ENCODE measurements at places on chromosomes 2 and 18. TPM values are rescaled to one million over a fixed set of nuclear protein-coding genes. Genes with fewer than 3 reads are reported as not detected.

Gene NFATC1
- 5.8 TPM for total RNA-seq

Gene NEB
- total RNA-seq = 0.34 TPM

Gene AP1S3
- total RNA-seq = 25.2 TPM

Gene MARCHF4
- 57.2 TPM for total RNA-seq

Gene STARD7
- 102 TPM for total RNA-seq

Gene DOK6
- total RNA-seq = not detected

Gene RBKS
- total RNA-seq = 7.0 TPM

Gene DSG3
- 0.02 TPM for total RNA-seq

Gene TMEM87B
- 17.8 TPM for total RNA-seq

Gene MC2R
- total RNA-seq = not detected

Gene ARHGAP15
- not detected for total RNA-seq

Gene IL1F10
- total RNA-seq = not detected

Measured in A549 treated with CpdA at 1 μM for 4 hours (cell line).